ENCODE measurements at places on chromosomes 2 and 18.

DNA sequence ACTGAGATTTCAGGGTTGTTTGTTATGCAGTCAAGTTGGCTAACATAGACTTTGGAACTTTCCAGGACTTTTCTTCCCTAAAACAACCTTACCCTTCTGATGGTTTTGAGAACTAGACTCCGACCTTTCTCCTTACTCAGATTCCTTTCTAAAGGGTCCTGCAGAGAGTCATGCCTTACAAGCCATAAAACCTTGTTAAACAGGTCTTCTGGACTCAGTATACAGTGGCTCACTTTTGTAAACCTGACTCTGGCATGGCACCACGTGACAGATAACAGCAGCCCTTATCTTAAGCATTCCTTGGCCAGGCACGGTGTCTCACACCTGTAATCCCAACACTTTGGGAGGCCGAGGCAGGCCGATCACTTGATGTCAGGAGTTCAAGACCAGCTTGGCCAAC, 253.2 kb upstream of the RAB6C start:
- no peak for ATAC-seq

DNA sequence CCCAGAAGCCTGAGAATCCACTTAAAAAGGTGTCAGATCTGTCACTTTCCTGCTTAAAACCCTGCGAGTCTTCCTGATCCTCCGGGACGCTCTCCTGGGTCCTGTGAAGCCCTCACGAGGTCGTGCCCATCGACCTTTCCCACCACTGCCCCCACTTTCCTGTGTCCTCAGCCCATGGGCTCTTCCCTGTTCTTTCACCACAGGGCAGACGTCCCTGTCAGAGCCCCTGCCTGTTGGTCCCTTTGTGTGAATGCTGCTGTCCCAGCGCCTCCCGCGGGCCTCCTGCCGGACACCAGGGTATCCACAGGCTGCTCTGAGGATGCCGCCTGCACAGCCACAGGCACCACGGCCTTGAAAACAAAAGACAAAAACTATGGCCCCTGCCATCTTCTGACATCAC, 125.6 kb downstream of the TMEM18 start:
- no peak for ATAC-seq

DNA sequence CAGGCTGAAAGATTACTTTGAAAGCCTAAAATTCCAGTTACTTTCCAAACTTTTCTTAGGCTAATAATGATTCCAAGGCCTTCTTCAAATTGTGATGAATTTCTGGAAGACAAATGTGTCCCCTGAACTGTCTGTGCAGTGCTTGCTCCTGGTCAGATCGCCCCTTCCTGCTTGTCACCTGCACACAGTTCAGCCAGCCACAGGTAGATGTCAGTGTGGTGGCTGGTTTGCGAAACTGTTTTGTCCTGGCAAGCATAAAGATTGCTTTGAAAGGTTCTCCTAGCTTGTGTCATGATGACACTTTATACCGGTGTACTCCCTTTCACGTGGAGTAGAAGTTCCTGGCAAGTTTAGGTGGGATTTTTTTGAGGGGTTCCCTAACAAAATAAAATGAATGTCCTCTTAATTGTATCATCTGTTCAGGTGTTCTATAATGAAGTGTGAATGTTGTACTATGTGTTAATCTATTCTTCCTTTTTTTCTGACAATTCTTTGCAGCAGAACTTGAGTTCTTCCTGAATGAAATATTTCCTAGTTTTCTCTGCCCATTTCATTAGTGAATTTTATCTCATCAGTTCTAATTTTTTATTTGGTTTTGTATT, 298.8 kb downstream of the ZNF407 start:
- ATAC-seq: peak; percentile 60

GRCh38 chr18:49521216-49521835, 34.3 kb upstream of the C18orf32 start:
- ATAC-seq: no peak

GRCh38 chr18:26181343-26181826, 44.9 kb upstream of the TAF4B start:
- ATAC-seq: no peak
